NCI-H510A (cell line): ENCODE measurements at places on chromosomes 6 and 20.

DNA sequence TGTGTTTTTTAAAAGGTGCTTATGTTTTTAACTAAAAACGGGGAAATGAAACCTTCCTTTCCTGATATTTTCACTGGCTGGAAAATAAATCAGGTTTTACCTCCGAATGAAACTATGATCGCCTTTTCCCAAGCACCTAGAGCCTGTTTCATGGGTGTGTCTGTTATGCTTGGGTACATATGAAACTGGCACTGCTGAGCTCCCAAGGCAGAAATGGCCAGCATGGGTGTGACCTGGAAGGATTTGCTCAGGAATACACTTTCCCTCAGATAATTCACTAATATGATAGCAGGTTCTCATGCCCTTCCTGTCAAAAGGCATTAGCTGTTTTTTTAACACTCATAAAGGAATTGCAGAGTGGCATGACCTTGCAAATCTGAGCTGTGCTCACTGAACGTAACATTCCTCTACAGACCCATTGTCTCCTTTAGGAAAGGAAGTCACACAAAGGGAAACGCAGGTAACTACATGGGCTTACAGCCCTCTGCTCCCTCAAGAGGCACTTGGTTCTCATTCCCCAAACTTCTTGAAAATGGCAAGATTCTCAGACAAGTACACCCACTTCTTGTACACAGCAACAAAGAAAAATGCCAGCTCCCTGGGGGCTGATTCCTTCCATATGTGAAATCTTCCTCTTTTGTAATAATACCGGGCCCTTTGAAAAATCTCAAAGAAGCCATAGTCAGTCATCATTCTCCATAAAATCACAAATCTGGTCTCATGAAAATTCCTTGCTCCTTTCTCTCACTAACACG, 72.7 kb downstream of the METTL24 start:
- DNase-seq: no peak

- DNase-seq: no peak
Observed at GRCh38 chr6:30543821-30544220, 12.5 kb downstream of the GNL1 start.

DNA sequence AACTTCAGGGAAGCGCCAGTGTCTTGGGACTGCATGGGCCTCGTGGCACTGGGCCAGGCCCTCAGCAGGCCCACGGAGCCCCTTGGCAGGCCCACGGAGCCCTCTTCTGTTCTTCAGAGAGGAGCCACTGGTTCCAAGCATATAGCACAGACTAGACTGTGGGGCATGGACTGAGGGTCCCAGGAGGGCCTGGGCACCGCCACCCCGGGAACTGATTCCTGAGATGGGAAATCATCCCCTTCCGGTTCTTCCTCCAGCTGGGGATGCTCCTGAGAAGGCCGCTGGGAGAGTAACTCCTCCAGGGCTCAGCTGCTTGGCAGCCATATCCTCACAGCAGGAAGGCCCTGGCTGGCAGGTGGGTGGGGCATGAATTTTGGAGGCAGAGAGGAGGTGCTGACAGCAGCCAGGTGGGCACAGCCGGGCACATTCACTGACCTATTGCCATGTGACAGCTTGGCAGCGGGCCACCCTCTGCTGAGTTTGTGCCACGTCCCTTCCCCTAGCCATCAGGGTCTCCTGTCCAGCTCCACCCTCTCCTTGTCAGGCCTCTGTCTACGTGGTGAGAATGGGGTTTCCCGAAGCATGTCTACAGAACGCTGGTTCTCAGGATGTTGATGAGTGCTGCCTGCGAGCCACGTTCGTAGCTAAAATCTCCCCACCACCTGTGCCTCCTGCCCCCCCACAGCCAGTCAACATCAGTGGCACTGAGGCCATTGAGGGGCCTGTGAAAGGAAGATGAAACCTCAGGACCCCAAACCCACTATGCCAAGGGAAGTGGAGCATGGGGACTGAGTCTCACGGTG, 152.1 kb downstream of the TAF4 start:
- DNase-seq: no peak

GRCh38 chr20:50865591-50865990, 65.6 kb downstream of the ADNP start:
- DNase-seq: no peak

DNA sequence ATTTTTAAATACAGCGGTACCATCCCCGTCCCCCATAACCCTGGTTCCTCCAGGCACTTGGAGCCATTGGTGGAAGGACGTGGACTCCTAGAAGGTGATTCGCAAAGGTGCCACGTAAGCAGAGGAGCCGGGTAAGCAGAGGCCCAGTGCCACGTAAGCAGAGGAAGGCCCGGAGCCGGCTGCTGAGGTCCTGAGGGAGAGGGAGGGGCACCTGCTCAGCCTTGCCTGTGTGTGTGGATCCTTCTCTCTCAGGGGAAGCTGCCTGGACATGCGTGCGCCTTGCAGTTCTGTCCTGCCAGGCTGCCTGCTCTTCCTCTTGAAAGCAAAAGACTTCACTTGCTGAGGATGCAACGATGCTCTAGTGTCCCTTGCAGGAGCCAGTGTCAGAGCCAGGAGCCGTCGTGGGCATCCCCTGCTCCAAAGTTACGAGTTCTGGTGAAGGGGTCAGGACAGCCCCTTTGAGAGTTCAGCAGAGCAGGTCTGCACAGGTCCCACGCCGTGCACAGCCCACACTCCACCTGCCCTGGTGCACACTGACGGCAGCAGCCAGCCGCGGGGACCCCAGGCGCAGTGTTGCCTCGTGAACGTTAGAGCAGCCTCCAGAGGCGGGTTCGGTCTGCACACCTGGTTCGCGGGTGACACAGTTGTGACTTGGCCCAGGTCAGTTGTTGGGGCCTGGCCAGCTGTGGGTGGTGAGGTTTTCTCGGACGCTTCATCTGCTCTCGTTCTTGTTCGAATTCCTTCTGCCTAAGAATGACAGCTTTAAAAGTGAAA, 1.9 kb upstream of the NKAIN4 start:
- DNase-seq: no peak

DNA sequence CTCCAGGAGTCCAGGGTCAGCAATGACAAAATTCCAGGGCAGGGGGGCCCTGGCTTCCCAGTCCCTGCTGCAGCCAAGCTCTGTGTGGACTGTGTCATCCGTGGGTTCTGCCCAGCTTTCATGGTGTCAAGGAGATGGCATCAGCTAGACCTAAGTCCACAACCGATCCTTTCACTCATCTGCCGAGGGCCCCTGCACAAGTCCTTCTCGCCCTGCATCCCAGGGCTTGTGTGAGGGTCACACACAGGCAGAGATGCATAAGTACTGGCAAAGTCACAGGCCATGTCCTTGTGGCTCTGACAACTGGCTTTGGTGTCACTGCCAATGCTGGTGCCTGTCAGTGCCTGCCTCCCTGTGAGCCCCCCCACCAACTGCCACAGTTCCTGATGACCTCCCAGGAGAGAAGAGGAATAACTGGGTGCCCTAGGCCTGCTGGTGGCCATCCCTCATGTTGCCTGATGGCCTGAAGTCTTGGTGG, 181.4 kb upstream of the CST7 start:
- DNase-seq: no peak

DNA sequence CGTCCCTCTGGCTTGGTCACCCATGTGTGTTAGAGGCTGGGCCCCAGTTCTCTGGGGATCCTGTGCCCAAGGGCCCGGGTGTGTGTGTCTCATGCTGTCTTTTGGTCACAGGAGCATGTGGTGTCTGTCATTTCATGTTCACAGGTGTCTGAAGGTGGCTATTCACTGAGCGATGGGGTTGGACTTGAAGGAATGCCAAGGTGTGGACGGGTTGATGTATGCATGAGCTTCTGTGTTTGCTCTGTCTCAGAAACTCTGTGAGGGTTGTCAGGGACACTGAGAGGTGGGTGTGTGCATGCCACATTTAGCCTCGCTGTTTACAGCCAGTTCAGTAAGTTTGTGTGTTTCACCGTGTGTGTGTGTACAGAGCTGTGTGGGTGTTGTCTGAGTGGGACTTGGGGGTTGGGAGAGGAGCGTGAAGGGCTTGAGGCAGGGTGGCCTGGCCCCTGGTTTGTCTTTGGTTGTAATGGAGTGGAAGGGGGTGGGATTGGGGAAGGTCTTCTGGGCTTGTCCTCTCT, 1.2 kb downstream of the DDR1 start:
- DNase-seq: no peak

- DNase-seq: no peak
Observed at GRCh38 chr6:16681260-16681873, 79.9 kb downstream of the ATXN1 start.

DNA sequence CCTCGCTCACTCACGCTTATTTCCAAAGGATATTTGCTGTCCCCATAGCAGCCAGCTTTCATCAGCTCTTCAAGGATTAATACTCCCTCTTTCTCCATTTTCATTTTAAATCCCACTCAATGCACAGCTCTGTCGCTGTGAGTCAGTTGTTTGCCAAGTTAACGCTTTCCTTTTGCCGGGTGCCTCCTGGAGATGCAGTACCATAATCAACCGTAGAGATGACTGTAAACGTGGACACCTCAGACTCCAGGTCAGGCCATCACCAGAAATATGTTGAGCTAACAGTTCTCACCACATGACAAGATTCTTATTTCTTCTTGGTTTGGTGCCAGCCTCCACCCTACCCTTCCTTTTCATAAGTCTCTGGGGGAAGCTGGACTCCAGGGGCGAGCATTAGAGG, 66.6 kb upstream of the TAB2 start:
- no peak for DNase-seq
